ENCODE measurements at places on chromosomes 2 and 18.

- DNase-seq, result peak; percentile 54
Measured at GRCh38 chr2:163778045-163778781, 42.4 kb upstream of the FIGN start.

- DNase-seq, result no peak
Measured at GRCh38 chr2:121689356-121689755, 40.1 kb upstream of the CLASP1 start.

DNA sequence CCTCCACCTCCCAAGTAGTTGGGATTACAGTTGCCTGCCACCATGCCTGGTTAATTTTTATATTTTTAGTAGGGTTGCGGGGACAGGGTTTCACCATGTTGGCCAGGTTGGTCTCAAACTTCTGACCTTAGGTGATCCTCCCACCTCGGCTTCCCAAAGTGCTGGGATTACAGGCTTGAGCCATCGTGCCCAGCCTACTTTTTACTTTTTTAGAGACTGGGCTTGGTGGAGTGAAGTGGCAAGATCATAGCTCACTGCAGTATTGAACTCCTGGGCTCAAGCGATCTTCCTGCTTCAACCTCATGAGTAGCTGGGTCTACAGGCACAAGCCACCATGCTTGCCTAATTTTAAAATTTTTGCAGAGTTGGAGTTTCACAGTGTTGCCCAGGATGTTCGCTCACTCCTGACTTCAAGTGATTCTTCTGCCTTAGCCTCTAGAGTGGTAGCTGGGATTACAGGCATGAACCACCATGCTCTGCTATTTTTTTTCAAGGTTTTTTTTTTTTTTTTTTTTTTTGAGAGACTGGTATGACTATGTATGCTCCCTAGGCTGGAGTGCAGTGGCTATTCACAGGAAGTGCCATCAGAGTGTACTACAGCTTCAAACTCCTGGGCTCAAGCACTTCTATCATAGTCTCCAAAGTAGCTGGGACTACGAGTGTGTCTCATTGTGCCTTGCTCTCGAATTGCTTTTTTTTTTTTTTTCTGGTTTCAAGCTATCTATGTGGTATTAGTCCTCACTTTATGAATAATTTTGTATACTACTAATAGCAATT, 11.9 kb downstream of the MSH2 start:
- no peak for DNase-seq

DNA sequence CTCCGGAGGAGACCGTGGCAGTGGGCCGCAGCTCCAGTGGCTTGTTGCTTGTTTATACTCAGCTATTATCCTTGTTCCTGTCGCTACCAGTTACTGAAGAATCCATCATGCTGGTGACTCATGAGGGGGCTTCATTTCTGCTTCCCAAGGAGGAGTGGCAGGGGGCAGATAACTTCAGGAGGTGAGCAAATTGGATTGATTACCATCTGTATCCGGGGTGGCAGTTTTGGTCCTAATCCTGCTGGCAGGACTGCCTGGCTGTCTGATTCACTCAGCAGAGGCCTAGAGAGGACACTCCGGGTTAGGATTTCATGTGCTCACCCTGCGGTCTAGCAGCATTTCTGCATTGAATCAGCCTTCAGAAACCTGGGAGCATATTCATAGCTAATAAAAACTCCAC, 230.0 kb downstream of the ACTR3 start:
- DNase-seq, result peak; percentile 19

DNA sequence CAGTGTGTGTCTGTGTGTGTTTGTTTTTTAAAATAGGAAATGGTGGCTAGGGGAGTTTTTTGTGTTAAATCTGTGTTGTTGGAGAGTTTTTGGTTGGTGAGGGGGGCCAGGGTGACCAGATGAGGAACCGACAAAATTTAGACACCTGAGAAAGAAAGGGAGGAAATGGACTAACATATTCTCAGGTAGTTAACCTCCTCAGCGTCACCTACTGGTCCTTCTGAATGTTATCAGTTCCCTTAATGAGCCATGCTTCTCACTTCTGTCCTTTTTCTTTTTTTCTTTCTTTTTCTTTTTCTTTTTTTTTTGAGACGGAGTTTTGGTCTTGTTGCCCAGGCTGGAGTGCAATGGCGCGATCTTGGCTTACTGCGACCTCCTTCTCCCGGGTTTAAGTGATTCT, 107.0 kb downstream of the FMNL2 start:
- DNase-seq, result no peak

GRCh38 chr18:48408727-48409590, at the start of gene ZBTB7C:
ZBTB7C (minus strand) TSS chr18:48409383.
- DNase-seq, result peak; percentile 49

GRCh38 chr2:15869396-15869795, 71.0 kb upstream of the MYCN start:
- DNase-seq, result no peak

DNA sequence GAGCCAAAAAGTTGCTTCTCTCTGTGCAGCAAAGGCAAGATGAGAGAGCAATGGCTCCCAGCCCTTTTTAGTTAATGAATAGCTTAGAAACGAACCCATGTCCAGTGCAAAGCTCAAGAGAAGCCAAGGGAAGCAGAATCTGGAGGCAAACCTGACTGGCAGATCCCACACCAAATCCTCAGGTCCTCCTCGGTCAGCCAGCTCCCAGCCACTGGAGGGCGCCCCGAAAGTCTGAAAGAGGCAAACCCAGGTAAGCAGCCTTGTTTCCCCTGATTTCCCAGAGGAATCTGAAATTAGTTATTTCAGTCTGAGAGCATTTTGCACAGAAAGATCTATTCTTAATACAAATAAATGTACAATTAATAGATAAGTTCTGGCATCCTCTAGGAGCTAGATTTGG, 71.3 kb upstream of the PID1 start:
- DNase-seq, result no peak

DNA sequence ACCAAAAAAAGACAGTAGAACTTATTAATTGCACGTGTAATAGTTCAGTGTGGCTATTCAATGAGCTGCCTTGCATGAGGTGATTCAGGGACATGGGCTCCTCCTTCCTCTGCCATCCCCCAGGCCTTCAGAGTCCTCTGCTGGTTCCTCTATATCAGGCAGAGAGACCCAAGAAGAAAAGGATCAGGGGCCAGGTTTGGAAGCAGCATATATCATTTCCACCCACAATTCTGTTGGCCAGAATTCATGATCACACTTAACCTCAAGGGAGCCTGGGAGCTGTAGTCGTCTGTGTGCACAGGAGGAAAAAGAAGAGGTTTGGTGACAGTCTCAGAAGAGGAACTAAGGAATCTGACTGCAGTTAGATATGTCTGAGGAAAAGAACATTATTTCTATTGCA, 114.0 kb upstream of the GLS start:
- peak; percentile 18 for DNase-seq

DNA sequence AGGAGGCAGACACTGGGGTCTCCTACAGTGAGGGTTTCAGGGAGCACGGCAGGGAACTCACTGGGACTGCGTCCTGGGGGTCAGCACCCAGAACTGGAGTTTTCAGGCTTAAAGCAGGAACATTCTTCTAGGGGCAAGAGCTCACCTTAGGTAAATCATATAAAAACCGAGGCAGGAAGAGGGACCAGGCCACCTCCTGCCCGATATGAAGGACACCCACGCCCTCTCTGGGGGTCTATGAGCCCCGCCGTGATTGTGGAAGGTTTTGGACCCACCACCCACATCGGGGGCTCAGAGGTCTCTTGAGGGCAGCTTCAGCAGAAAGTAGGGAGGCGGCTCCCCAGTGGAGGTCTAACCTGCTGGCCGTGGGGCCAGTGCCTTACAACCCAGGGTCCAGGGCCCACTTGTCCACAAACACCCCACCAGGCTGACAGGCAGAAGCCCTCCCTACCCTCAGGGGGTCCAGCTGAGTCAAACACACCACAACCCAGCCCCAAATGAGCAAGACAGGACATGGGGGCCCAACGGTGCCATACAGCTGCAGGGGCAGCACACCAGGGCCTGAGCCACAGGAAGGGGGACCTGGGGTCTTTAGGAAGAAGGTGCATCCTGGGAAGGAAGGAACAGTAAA, 25.3 kb downstream of the CROCC2 start:
- DNase-seq, result no peak

DNA sequence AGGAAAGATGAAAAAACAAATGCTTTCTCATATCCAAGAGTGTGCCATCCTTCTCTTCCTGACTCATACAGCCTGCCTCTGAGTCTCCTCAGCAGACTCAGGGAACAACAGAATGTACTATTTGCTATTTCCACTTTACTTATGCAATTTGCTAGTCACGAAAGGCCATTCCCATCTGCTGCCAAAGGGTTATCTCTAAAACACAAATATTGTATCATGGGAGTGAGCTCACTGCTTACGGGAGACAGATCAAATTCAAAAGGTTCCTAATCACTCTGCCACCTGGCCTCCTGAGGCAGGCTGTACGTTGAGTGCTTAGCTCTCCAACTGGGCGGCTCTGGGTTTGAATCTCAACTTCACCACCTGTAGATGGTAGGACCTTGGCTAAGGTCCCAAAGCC, 92.0 kb downstream of the GAREM1 start:
- no peak for DNase-seq

DNA sequence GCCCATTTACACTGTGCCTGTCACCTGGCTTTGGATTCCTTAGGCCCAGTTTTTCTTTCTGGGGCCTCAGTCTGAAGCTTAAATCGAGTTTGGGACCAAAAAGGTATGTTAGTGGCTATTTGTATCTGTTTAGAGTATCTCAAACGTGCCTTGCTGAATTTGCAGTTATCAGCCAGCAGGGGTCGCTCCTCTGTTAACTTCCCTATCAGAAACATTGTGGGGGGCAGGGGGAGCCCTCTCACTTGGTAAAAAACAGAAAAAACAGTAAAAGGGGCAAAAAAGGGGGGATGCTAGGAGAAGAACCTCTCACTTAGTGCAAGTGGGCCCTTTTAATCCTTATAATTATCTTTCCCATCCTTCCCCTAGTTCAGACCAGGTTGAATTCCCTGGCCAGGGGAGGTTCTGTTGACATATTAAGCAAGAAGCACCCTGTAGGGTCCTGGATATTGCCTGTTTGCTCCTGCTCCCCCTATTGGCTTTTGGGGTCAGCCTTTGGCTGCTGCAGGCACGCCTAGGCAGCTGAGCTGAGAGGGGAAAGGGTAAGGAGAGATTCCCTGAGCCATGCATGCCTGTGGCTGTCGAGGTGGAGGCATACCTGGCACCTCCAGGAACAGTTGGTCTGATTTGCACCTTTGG, 8.8 kb upstream of the IFIH1 start:
- no peak for DNase-seq

DNA sequence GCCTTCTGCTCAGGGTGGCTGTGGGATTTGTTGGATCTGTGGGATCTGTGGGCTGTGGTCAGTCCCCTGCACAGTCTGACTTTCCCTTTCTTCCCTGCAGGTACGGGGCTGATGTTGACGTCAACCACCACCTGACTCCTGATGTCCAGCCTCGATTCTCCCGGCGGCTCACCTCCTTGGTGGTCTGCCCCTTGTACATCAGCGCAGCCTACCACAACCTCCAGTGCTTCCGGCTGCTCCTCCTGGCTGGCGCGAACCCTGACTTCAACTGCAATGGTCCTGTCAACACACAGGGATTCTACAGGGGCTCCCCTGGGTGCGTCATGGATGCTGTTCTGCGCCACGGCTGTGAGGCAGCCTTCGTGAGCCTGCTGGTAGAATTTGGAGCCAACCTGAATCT, 17.5 kb downstream of the ASB1 start:
- no peak for DNase-seq

DNA sequence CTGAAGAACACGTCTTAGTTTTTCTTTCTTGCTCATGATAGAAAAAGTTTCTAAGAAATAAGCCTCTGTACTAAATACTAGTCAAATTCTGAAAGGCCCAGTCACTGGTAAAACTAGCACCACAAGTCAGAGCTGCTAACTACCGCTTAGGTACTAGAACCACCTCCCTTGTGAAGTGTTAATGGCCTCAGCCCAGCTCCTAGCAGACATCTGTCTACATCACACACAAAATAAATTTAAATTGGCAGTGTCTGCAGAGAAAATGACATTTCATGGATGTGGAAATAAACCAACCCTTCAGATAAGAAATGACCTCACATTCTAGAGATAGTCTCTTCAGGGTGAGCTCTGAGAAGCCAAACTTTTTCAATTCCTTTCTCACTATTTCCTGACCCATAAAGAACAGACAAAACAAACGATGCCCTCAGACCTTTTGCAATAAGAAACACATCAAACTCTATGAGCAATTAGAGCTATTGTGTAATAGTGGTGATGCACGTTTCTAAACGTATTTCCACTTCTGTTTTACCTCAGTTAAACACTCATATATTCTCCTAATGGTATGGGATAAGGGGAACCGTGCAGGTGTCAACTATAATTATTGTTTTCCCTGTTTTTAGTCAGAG, 70.3 kb upstream of the DSG1 start:
- no peak for DNase-seq

DNA sequence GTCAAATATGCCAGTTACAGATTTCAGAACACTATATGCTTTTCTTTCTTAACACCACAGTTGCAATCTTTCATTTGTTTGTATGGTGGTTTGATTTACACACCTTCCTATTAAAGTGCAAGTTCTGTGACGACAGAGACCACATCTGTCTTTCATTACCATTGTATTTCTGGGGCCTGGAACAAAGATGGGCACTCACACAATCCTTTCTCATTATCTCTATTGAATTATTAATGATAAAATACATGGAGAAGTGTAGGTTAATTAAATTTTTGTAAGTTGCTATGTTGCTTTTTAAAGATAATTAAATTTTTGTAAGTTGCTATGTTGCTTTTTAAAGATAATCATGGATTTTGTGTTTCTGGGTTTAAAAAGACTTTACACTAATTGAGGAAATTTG, 79.9 kb downstream of the KCTD18 start:
- no peak for DNase-seq

GRCh38 chr18:47283476-47283875, 32.0 kb upstream of the SKOR2 start:
- peak; percentile 27 for DNase-seq

DNA sequence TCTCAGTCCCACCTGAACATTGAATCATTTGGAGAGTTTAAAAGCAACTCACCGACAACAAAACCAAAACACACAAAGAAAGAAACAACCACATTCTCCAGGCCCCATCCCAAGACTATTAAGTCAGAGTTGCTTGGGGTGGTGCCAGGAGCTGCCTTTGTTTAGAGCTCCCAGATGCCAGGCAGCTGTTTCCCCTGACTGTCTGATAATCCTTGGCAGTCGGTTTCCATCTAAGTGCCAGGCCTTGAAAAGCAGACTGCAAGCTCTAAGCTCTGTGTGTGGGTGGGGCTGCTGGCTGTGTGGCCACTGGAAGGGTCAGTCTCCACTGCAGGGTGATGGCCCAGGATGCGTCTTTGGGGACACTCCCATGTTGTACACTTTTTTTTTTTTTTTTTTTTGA, 255.3 kb upstream of the AGAP1 start:
- peak; percentile 63 for DNase-seq

- no peak for DNase-seq
Measured at GRCh38 chr2:181471226-181471625, 14.0 kb downstream of the ITGA4 start.

Measured in urothelium cell line (cell line).